NCI-H2081 (cell line): ENCODE measurements at places on chromosomes 4 and X.

- no peak for DNase-seq
These were observed 62.0 kb downstream of the ZNF827 start for GRCh38 chr4:145876531-145877180.

DNA sequence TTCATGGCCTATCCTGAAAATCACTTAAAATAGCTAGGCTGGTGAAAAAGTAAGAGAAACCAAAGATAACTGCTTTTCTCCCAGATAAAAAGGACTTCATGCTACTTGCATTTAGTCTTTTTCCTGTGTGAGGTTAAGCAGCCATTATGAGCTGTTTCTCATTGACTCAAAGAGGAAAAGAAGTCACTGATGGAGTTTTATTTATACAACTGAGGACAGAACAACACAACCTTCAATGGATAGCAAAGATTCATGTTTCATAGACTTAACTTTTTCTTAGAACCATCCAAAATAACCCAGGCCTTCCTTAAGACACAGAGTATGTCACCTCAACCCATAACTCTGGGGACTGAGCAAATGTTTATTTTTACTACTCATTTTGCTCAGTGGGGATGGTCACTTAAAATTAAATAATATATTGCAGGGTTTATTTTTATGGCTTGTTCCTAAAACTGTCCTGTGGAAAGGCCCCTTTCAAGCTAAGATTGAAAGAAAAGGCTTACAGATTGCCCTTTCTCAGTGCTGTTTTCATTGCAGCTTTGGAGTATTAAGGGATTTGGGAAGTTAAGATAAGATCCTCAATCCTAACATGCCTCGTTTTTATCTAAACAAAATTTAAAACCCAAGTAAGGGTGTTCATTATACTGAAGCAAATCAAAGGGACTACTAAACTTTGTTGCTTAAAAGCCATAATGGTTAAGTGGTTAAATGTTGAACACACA is 252.6 kb upstream of the MAD2L1 start:
- no peak for DNase-seq

- DNase-seq, result no peak
These were observed 79.4 kb upstream of the HELT start for GRCh38 chr4:184938871-184939270.

DNA sequence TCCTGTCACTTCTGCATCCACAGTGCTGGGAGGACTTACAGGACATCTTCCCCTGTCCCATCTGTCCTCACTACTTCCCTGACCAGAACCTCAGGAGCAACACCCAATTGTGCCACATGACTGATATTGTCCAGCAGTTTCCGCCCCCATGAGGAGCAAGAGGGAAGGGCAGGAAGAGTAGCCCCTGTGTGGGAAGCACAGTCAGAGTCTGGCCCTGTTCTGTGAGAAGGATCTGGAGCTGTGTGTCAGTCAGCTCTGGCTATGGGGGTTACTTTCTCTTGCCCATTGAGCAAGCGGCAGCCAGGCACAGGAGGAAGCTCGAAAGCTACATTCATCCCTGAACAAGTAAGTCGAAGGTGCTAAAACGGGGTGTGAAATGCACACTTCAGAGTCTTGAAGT is 14.8 kb upstream of the TRIM60 start:
- DNase-seq, result no peak

DNA sequence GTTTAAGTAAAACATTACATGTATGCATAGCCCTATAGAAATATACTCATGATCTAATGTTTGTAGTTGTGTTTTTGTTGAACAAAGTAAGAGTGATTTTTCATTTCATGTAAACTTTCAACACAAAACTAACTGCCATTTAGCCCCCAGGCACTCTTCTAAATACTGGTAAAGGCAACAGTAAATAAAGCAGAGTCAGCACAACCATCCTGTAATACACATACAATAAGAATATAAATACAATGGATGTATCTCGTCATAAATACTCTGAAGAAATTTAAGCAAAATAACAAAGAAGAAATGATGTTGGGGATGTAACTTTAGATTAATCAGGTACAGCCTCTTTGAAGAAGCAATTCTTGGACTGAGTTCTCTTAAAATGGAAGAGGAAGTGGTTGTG is 821.2 kb downstream of the ARAP2 start:
- no peak for DNase-seq

DNA sequence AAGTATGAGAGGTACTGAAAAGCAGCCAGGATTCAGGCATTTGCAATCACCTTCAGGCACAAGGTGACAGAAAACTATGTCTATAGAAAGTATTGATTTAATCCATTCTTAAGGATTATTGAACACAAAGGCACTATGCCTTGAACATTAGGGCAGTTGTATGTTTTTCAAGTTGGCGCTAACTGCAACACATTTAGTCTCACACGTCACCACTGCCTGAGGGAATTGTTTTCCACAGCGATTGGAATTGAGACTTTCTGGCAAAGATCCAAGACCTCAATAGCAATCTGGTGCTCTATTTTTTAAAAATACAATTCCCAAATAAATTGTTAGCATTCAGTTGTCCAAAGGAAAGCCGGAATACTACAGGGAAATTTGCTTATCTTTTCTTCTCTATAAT is 52.7 kb upstream of the FTHL17 start:
- peak; percentile 62 for DNase-seq

- no peak for DNase-seq
These were observed 323.0 kb downstream of the HS3ST1 start for GRCh38 chr4:11105715-11106114.

DNA sequence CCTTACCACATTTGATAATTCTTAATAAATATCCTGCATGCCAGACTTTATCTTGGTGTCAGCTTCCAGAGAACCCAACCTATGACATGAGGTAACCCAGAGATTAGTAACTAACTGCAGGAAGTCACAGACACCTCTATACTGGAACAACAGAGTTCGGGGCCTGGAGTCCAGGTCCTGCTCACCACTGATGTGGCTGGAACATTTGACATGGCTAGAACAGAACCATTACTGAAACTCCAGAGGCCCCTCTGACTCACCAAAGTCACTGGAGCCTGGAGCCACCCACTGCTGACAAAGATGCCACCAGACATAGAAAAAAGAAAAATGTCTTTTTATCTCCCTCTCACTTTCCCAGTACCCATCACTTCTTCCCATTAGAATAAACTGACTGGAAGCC is 403.7 kb downstream of the MID1IP1 start:
- no peak for DNase-seq

- DNase-seq, result no peak
These were observed 337.5 kb downstream of the GRIA2 start for GRCh38 chr4:157558016-157558415.

DNA sequence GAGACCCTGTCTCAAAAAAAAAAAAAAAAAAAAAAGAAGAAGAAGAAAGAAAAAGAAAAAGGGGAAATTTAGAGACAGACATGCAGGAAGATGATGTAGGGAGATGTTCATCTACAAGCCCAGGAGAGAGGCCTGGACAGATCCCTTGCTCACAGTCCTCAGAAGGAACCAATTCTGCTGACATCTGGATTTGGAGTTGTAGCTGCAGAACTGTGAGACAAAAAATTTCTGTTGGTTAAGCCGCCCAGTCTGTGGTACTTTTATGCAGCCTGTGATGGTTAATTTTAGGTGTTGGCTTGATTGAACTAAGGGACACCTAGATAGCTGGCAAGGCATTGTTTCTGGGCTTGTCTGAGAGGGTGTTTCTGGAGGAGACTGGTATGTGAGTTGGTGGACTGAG is 10.1 kb upstream of the STIM2 start:
- DNase-seq, result no peak

- no peak for DNase-seq
These were observed 215.6 kb upstream of the PPARGC1A start for GRCh38 chr4:24105327-24106038.

- no peak for DNase-seq
These were observed 38.6 kb upstream of the APLN start for GRCh38 chrX:129693354-129693753.

- no peak for DNase-seq
These were observed 497.2 kb upstream of the FAM241A start for GRCh38 chr4:111648056-111648455.

GRCh38 chr4:15240764-15241163 is 187.1 kb upstream of the C1QTNF7 start:
- DNase-seq, result no peak

DNA sequence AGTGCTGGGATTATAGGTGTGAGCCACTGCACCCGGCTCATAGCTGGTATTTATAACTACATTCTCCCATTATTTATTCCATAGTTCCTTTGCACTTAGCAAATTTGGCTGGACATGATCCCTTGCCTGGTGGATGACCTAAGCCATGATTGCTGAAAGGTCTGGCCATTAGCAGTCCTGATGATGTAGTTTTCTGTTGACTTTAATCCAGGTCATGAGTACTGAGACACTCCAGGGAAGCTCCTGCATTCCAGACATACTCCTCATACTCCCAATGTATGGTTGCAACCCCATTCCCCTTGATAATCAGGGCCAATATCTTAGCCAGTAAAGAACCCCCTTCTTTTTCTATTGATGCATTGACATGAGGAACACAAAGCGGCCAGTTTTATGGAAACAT is 24.4 kb upstream of the MGST2 start:
- DNase-seq, result no peak

DNA sequence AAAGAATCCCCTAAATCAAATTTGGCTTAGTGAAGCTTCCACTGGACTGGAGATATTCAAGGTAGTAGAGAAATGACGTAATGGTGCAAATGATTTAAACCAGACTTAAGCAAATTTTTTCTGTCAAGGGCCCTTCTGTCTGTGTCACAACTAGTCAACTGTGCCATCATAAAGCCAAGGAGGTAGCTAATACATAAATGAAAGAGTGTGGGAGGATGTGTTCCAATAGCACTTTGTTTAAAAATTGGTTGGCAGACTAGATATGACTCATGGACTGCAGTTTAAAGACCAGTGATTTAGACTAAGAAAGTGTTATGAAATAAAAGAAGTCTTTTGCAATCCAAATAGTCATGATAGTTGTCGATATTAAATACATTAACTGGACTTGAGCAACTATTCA is 24.3 kb upstream of the TEX13C start:
- DNase-seq, result no peak

DNA sequence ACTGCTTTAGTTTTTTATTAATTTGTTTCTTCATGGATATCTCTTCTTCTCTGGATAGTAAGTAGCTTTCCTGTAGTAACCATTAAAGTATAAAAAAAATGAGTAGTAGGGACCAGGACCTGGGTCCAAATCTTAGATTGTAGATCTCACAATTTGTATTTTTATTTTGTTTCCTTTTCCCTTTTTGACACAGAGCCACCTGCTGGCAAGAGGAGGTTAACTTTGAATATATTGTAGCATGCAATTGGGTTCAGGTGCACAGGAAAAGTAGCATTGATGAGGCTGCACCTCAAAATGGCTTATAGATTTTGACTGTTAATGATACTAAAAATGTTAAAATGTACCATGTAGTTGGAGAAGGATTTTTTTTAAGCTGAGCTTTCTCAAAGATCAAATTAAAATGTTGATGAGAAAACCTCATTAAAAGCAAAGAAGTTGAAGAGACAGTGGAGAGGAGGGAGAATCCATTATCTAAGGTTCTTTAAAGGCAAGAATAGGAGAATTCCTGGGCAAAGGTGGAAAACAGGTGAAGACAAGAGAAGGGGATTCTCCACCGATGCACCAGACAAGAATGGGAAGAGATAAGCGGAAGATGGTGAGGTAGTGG is 48.3 kb upstream of the HPGDS start:
- DNase-seq, result no peak

- DNase-seq, result no peak
These were observed 9.6 kb downstream of the SGMS2 start for GRCh38 chr4:107834241-107834794.

- no peak for DNase-seq
These were observed 162.7 kb upstream of the GALNTL6 start for GRCh38 chr4:171650543-171650942.

- DNase-seq, result no peak
These were observed 124.2 kb downstream of the REELD1 start for GRCh38 chr4:146338512-146338911.

DNA sequence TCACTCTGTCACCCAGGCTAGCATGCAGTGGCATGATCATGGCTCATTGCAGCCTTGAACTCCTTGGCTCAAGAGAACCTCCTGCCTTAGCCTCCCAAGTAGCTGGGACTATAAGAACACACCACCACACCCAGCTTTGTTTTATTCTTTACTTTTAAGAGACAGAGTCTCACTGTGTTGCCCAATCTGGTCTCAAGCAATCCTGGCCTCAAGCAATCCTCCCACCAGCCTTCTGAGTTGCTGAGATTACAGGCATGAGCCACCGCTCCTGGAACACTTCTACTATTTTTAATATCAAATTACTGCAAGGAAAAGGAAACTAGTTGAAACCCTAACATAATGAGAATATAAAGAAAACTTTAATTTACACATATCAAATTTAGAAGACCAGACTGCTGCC is 85.4 kb downstream of the FAM13A start:
- DNase-seq, result no peak

GRCh38 chr4:108426493-108426892 is 193.9 kb upstream of the RPL34 start:
- DNase-seq, result no peak

DNA sequence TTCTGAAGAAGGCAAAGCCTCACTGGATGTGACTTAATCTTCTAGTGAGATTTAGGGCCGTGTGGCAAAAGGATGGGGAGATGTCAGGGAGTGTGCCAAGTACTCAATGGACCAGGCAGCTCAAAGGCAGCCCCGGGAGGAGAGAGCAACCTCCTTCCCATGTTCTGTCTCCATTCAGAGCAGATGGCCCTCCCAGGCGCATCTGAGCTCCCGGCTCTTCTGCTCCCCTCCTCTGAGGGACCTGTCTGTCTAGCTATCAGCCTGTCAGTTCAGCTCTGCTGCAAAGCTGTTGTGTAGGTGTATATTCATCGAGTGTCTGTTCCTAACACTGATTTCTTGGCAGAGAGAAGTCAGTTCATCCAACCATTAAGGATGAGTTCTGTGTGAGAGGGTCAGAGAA is 10.9 kb upstream of the PORCN start:
- DNase-seq, result no peak

DNA sequence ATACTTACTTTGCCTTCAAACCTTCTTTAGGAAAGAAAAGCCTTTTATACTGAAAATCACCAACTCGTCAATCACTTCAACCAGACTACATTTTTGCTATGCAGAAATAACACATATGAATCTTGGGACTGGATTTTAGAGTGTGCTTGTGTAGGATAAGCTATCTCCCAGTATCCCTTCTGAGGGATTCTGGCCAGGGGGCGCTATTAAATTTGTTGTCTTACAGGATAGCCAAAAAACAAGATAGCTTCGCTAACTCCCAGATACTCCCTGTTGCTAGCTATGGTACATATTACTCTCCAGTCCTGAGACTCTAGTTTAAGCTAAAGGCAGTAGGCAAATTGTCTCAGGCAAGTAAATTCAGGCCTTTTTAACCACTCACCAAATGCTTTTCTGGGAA is 167.2 kb downstream of the LHFPL1 start:
- no peak for DNase-seq

- no peak for DNase-seq
These were observed 25.6 kb downstream of the SORBS2 start for GRCh38 chr4:185786422-185786821.

- DNase-seq, result no peak
These were observed 97.4 kb upstream of the S100G start for GRCh38 chrX:16552546-16552945.

- peak; percentile 28 for DNase-seq
These were observed 217.9 kb upstream of the KLHL4 start for GRCh38 chrX:87299563-87300160.
